ENCODE measurements at places on chromosomes 2 and 18.

GRCh38 chr2:169704160-169704708 is 10.0 kb downstream of the PHOSPHO2 start:
- DNase-seq, result no peak

- DNase-seq, result peak; percentile 73
These were observed 72.7 kb downstream of the MARCHF4 start for GRCh38 chr2:216299588-216299987.

DNA sequence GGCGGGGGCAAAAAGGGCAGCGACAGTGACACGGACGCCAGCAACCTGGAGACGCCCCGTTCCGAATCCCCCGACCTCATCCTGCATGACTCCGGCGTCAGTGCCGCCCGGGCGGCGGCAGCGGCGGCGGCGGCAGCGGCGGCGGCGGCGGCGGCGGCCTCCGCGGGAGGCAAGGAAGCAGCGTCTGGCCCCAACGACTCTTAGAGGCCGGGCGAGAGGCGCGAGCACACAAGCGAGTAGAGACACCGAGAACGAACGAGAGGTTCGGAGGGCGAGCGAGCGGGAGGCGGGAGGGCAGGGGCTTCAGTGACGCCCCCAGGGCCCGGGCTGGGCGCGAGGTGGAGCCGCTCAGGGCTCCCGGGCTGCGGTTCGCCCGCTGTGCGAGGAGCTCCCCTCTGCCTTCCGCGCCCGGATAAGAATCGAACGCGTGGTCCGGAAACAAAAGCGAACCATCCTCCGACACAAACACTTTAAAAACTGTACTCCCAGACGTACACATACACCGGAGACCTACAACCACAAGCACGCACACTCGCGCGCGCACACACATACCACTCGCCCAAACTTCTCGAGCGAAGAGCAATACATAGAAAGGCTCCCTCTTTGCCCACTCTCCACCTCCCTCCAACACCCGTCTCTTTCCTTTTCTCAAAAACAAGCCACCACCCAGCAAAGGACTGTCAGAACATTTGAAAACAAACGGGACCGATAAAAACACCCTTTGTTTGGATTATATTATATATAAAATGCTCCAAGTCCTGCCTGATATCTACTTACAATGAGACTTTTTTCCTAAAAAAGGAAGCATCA is 2.8 kb downstream of the SP9 start:
- DNase-seq, result peak; percentile 44

GRCh38 chr2:176106581-176107539 is at the start of gene HOXD11:
Gene HOXD11, plus strand, starts transcription at chr2:176107280. Its CDS starts 76 bp downstream, at chr2:176107356.
- DNase-seq, result no peak

- DNase-seq, result peak; percentile 10
These were observed 37.9 kb downstream of the LNPK start for GRCh38 chr2:175964195-175964594.

DNA sequence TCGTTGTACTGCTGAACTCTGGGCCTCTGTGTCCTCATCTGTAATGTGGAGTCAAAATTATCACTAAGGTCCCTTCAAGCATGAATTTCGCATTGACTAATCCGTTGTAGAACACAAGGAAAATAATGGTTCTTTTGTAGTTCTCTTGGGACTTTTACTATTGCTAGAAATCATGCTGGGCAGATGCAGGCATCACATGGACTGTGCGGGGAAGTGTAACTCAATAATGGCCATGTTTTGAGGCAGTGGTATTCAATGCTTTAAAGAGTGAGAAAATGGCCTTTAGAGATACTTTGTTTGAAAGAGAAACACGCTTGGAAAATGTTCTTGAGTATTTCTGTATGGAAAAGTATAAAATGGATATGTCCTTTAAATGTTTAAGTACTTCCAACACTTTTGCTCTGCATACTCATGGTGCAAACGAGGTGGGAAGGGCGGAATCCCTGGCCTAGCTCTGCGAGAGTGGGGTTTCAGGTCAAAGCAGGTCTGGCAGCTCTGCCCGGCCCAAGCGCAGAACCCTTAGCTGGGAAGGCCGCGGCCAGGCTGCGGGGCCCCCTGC is 117.3 kb upstream of the MSTN start:
- DNase-seq, result no peak

- DNase-seq, result peak; percentile 49
These were observed 343.6 kb upstream of the SYT4 start for GRCh38 chr18:43620936-43621335.

DNA sequence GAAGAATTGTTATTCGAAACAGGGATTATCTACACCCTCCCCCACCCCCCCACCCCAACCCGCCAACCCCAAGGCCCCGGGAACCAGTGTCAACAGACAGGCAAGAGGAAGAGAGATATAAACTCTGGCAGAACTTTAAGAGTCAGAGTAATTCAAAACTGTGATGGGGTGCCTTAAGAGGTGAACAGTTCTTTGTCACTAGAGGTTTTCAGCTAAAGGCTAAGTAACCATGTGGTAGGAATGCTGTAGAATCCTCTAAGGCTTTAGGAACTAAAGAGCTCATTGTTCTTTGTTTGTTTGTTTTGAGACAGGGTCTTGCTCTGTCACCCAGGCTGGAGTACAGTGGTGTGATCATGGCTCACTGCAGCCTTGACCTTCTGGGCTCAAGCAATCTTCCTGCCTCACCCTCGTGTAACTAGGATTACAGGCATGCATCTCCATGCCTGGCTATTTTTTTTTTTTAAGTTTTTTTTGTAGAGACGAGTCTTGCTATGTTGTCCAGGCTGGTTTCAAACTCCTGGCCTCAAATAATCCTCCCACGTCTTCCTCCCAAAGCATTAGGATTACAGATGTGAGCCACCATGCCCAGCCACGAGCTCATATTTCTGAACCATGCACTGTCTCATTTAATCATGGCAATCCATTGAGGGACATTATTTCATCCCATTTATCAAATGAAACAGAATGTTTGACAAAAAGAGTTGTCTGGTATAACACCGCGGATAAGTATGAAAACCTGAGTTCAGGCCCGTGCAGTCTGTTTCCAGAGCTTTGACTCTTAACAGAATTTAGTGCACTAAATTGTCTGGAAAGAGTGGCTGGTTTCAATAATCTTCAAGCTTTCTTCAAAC is 20.8 kb upstream of the TMEM17 start:
- peak; percentile 14 for DNase-seq

- DNase-seq, result no peak
These were observed 149.5 kb downstream of the ACOXL start for GRCh38 chr2:110881908-110882307.

GRCh38 chr18:34729264-34729663 is 19.2 kb downstream of the DTNA start:
- peak; percentile 63 for DNase-seq

GRCh38 chr2:8080063-8080462 is 601.8 kb upstream of the ID2 start:
- no peak for DNase-seq

- DNase-seq, result no peak
These were observed 257.7 kb upstream of the CHAC2 start for GRCh38 chr2:53509831-53510388.

DNA sequence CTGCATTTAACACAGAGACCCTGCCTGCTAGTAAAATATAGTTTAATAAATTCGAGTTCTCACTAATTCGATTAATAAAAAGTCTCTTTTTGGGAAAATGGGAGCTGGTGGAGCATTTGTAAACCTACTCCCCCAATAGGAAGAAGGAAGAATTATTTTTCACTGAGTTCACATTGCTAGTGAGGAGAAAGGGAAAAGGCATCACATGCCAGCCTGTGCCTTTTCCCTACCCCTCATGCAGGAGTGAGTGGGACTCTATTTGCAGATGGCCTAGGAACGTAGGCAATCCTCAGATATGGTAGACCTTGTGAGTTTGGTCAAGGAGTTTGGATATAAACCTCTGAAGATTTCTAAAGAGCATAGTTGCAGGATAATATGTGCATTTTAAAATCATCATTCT is 218.4 kb upstream of the TRIB2 start:
- no peak for DNase-seq
